Activated CD8-positive, alpha-beta memory T cell treated with anti-CD3 and anti-CD28 coated beads for 1 hour (primary cell): ENCODE measurements at places on chromosomes 3 and 15.
A peak's percentile ranks its signal among the peaks of the same experiment; 100 is the strongest.

DNA sequence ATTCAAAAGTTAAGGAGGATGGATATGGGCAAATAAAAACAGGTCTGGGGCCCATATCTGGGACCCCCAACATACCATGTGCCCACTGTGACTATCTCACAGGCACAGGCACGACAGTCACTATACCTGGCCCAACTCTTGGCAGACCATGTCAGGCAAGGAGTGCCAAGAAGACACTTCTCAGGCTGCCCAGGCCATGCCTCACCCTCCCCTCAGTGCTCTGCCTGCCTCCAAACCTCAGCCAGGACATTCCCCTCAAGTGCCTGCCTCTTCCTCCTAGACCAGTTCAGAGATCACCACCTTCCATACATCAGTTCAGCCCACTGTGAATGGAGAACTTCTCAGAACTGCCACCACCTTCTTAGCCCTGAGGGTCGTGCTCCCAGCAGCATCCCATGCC, 4.4 kb upstream of the SEMA7A start:
- DNase-seq = no peak

DNA sequence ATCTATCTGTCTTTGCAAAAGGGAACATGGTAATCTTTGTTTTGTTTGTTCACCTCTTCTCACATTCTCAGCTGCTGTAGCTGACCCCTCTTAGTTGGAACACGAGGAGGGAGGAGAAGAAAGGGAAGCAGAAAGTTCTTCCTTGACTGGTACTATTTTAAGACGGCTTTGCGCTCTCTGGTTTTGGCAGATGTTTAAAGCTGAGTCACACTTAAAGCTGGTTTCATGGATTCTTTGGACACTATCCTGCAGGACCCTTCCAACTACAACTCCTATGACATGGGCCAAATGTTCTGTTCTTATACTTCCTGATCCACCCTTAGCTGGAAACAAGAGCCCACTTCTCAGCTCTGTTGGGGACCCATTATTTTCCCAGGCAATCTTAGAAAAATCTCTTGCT, 40.6 kb upstream of the FXR1 start:
- no peak for DNase-seq

DNA sequence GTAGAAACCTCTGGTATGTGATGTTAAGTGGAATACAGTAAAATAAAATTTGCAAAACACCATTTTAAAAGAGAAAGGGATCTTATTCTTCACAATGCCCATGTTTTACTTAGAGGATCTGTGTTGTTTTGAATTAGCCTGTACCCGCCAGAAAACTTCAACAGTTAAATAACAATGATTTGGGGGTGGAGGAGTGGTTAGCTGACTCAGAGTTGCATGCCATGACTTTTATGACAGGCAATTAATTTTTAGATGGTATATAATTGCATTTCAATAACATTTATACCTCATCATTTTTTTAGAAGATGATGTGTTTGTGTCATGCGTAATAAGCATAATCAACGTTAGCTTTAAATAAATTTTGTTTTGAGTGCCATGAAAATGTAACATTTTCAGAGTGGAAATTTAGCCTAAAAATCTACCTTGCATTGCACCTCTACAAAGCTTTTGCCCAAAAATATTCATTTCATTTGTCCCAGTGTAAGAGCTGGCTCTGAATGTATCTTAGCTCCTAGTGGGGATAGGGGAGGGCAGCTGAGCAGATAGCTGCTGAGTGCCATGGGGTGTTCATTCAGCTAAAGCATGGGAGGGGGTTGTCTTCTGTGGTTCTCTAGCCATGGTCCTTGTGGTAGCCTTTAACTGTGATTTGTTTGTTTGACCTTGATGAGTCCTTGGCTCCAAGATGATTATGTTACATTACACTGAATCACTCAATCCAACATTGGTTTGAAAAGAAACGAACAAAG, 379.8 kb downstream of the LPP start:
- no peak for DNase-seq

DNA sequence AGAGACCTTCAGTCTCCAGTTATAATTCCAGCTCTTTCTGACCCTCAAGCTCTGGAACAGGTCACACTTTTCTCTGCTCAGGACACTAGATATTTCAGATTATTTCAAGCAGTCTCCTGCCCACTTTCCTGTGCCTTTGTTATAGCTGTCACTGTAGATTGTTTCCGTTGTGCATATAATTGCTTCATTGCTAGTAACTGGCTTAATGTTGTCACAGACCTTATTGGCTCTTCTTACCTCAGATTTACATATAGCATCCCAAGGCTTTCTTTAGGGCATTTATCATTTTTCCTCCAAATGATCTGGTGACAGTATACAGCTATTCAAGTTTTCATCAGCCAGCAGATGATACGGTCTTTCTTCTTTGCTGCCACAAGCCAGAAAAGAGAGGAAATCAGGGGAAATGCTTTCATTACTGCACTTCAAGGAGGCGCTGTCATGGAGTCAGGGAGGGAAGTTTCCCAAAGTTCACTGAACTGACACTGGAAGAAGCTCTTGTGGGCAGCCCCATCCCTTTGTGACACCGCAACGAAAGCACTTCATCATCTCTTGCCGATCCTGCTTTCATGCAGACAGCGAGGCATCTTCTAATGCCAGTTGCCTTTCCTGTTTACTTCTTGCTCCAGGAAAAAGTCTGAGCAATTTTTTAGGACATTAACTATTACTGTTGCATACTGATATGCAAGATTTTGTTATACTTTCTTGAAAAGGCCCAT, 181.9 kb downstream of the CDIN1 start:
- DNase-seq = no peak

DNA sequence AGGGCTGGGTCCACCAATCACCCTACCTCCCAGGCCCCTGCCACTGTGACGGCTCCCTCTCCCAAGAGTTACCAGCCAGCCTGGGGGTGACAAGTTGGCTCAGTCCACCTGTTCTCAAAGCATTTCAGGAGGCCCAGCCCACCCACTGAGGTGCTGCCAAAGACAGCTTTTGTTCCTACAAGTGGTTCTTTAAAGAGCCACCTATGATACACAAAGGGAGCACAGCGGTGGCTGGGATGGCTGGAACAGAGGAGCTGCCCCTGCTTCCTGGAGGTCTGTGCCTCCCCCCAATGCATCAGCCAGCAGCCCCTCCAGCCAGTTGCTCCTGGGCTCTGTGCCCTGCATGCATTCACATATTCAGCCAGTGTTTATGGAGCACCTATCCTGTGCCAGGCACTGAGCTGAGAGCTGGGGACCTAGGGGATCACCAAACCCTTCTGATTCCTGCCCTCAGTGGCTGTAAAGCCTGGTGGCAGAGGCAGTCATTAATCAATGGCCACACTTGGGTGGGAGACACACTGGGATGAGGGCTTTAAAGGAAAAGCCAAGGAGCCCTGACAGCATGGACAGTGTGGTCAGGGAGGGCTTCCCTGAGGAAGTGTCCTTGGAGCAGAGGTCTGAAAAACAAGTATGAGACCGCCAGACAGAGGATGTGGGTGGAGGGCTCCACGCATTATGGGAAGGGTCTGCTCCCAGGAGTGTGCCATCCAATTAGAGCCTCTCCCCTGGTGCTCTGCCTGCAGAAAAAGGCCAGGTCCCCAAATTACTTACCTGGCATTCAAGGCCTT, 107.1 kb upstream of the LINGO1 start:
- no peak for DNase-seq

DNA sequence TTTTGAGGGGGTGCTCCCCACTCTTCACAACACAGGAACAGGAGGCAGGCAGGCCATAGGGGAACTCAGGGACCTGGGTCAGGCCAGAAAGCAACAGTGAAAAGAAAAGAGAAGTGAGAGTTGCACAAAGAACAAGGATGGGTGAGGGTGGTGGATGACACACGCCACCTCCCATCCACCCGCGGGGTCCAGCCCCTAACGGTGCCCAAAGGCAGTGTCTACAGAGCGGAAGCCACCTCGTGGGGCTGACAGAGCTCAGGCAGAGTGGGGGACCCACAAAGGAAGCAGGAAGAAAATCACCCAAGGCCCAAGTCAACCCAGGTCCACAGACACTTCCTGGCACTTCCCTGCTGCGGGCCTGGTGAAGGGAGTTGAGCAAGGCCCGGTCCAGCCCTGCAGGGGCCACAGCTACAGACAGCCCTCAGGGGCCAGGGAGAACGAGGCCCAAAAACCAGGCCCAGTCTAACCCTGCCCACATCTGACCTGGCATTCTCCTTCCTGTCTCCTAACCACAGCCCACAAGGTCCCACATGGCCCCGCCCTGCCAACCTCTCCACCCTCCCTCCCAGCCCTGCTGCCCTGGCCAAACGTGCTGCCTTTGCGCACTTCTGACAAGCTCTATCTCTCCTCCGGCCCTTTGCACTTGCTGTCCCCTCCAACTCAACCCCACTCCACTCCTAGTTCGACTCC, 5.9 kb downstream of the NUP210 start:
- DNase-seq = peak; percentile 49

GRCh38 chr3:9976721-9977709, 9.6 kb downstream of the EMC3 start:
- no peak for DNase-seq

- DNase-seq = no peak
Measured at GRCh38 chr15:39887832-39888231, 32.2 kb downstream of the GPR176 start.

- DNase-seq = no peak
Measured at GRCh38 chr3:32419742-32420125, 28.1 kb downstream of the CMTM7 start.

- no peak for DNase-seq
Measured at GRCh38 chr3:178900029-178900646, 171.5 kb downstream of the ZMAT3 start.

- DNase-seq = no peak
Measured at GRCh38 chr15:78454992-78455391, 17.0 kb downstream of the IREB2 start.

GRCh38 chr3:10957976-10958749, 34.4 kb upstream of the SLC6A1 start:
- DNase-seq = no peak

DNA sequence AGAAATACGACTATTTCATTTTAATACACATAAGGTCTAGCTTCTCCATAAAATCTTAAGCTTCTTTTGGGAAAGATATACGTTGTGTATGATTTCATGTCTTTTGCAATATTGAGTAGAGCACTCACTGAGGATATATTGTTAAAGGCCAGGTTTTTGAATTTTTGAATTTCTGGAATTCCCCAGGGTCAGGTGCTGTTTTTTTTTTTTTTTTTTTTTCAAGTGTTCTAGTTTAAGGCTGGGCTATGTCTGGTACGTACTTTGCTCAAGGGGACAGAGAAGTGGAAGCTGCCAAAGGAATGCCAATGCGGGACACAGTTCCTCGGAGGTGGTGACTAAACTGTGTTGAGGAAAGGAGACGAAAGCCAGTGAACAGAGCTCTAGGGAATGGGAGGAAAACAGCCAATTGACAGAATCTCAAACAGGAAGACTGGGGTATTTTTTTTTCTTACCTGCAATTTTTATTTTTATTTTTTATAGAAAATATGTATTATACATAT, 510.5 kb upstream of the CBLB start:
- no peak for DNase-seq

- DNase-seq = no peak
Measured at GRCh38 chr3:17070161-17070959, 185.6 kb downstream of the PLCL2 start.

- DNase-seq = no peak
Measured at GRCh38 chr15:64856429-64857145, 14.9 kb downstream of the PLEKHO2 start.

DNA sequence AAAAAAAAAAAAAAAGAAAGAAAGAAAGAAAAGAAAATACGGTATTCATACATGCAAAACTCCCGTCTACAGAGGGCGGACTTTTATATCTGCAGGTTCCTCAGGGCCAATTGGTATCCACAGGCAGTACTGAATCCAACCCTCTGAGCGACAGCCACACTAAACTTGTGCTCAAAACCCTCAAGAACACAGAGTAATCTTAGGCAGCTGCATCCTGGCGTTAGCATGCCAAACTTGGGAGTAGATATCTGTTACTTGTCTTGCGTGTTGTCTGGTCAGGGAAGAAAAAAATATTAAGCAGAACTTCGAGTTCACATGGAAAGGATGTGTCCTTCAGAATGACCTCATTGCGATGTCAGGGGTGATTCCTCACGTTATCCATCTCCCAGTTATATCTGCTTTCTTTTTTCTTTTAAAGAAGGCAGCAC, 12.8 kb downstream of the SNAP23 start:
- DNase-seq = no peak

DNA sequence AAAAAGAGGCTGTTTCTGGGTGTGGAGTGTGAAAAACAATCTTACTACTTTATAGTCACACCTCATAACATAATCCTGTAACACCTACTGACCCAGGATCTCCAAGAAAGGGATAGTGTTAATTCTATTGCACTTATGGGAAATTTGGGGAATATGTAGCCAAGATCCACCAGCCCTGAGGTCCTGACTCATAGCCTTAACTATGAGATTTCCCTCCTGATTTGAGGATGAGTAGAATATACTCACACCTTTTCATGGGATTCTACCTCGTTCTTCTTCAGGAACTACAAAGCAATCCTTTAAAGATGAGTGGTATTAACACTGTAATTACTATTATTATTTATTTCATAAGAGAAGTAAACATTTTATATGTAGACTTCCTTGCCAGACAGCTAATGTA, 315.2 kb downstream of the MECOM start:
- DNase-seq = no peak
